ENCODE measurements at places on chromosomes 12 and 14.
A peak's percentile ranks its signal among the peaks of the same experiment; 100 is the strongest.

DNA sequence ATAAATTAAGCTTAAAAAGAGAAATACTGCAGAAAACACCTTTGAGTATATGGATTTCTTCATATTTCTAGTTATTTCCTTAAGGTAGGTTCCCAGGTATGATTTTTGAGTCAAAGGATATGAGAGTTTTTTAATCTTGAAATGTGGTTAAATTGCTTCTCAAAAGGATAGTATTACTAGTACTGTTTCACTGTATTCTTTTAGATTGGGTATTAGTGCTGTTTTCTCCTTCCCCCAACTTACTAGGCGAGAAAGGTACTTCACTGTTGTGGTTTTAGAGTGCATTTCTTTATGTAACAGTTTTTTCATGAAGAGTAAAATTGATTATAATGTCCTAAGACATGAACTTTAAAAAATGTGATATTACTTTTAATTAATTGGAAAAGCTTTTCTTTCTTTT lies 13.5 kb downstream of the FRS2 start:
- DNase-seq, result no peak

DNA sequence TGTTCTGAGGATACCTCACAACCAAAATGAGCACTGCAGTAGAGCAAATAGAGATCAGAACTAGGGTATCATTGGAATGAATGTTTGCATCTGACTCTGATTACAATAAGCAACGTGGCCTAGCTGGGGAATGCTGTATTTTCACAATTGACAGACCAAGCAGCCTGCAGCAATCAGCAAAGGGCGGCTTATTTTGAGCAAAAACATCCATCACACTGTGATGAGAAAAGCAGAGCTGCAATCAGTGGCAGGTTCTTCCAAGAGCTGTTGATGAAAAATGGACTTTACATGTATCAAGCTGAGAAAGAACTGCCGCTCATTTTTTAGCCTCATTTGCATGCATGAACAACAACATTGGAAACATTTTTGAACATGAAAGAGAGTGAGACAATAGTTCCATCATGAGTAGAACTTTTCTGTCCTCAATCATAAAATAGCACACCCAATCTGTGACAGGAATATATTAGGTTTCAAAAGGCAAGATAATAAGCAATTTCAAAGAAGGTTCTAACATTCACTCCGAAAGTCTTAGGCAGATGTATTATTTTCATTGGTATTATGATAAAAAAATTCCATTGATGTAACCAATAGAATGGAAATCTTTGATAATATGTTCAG lies 249.7 kb upstream of the FBXO33 start:
- DNase-seq, result no peak

DNA sequence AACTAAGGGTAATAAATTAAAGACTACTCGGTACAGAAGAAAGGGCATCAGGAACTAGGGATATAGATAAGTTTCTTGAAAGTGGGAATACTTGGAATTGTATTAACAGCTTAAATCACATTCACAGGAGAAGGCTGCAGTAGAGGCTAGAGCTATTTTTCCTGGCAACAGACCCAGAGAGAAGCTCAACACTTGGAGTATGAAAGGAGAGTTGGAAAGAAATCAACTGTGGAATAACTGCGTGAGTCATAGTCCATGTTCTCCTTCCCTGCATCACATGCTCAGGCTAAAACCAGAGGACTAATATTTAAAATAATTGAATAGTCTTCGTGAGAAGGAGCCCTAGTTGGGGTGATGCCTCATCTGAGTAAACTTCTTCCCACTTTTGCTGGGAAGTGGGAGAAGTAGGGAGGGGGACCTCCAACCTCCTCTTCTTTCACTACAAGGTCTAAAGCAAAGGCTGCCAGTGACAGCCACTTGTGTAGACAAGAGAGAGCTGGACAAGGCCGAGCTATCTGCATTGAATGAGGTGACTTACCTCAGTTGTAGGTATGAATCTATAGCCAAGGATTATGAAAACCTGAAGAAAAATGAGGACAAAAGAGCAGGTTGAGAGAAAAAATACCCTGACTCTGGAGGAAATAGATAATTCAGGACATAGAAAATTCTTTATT lies 32.7 kb downstream of the DYRK2 start:
- no peak for DNase-seq

- DNase-seq, result peak; percentile 42
Observed at GRCh38 chr14:103391048-103391447, 5.8 kb downstream of the MARK3 start.

DNA sequence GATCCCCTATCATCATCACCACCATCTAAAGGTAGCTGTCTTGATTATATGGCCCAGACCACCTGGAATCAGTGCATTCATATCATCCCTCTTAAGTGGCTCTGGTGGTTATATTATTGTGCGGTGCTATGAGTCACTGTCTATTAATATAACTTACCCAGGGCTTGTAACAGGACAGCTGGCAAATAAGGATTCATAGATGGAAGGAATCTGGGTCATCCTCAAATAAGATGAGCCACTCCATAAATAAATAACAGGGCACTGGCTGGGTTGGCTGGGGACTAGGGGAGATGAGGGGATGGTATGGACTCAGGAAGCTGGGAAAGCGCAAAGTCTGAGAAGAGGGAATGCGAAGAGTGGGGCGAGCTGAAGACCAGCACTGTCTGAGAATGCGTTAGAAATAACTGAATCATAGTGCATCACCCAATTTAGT lies 216.1 kb downstream of the NUAK1 start:
- no peak for DNase-seq

DNA sequence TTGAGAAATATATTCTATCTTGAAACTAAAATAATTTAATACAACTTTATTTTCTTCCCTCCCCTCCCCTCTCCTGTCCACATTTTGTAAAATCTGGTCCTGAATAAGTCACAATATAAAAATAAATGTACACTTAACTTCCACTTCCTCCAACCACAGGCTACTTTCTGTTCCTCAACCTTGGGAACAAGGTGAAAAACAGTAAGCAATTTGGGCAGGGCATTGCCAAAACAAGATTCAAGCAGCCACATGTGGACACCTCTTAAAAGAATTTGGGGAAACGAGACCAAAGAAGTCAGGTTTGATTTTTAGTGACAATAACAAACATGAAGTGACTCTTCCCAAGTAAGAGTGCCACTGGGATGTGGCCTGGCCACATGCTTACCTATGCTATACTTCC lies 115.7 kb downstream of the PTPRQ start:
- DNase-seq, result no peak

DNA sequence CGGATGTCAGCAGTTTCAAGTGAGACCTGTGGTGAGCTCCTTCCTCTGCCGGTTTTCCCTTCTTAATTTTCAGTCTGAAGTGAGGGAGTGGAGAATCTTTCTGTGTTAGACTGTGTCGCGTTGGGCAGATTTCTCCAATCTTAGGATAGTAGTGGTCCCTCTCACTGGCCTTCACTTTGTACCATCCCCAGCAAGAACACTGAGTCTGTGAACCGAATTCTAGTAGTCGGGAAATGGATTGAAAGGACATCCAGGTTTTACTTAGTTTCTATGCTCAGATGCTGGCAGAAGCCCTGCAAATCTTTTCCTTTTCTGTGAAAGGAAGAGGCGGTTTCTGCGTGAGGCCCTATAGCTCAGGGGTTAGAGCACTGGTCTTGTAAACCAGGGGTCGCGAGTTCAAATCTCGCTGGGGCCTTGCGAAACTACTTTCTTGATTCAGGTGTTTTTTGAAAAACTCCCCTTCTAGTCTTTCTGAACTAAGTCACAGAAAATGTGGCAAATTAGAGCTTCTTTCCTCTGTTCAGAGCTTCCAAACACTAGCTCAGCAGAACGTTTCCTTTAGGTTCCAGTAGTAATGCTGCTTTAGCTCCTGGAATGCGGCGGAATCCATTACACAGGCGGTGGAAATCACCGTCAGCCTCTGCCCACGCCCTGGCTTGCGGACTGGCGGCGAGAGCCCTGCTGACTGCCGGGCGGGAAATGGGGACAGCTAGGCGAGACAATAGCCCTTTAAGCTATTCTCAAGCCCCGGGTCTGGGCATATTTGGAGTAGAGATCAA lies 2.8 kb upstream of the RNASE4 start:
- DNase-seq, result peak; percentile 85

- DNase-seq, result no peak
Observed at GRCh38 chr12:57196439-57196838, 20.2 kb upstream of the NXPH4 start.

GRCh38 chr12:27709932-27710591 lies 570 bp upstream of the MRPS35 start:
- peak; percentile 51 for DNase-seq

- no peak for DNase-seq
Observed at GRCh38 chr12:97681612-97682504, 219.3 kb downstream of the RMST start.

DNA sequence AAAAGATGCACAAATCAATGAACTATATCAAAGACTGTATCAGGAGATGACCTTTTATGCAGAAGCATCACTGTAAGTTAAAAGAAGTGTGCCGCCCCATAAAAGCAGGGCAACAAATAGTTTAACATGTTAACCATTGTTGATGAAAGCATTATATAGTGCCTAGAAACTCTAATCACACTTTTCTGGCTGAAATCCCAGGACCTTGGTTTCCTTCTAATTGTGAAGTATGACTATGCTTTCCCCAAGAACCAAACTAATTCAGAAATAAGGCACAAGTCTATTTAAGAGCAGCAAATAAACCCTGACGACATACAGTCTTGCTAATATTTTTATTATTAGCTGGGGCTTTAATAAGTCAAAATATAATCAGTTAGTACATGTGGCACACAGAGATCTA lies 21.7 kb downstream of the RACGAP1 start:
- no peak for DNase-seq

DNA sequence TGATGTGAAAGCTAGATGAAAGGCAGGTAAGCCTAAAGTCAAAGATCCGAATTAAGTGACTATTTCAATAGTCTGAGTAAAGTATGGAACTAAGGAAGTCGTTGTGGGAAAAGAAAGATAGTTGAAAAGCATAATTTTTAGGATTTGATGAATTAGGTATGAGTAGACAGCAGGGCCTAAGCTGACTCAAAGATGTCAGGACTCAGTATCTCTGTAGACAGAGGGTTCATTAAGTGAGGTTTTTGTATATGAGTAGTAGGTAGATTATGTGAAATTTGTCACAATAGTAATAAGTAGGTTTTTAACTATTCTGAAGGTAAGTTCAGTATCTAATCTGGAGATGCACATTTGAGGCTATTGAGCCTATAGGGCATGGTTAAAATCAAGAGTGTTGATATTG lies 196.4 kb downstream of the RASSF9 start:
- no peak for DNase-seq

DNA sequence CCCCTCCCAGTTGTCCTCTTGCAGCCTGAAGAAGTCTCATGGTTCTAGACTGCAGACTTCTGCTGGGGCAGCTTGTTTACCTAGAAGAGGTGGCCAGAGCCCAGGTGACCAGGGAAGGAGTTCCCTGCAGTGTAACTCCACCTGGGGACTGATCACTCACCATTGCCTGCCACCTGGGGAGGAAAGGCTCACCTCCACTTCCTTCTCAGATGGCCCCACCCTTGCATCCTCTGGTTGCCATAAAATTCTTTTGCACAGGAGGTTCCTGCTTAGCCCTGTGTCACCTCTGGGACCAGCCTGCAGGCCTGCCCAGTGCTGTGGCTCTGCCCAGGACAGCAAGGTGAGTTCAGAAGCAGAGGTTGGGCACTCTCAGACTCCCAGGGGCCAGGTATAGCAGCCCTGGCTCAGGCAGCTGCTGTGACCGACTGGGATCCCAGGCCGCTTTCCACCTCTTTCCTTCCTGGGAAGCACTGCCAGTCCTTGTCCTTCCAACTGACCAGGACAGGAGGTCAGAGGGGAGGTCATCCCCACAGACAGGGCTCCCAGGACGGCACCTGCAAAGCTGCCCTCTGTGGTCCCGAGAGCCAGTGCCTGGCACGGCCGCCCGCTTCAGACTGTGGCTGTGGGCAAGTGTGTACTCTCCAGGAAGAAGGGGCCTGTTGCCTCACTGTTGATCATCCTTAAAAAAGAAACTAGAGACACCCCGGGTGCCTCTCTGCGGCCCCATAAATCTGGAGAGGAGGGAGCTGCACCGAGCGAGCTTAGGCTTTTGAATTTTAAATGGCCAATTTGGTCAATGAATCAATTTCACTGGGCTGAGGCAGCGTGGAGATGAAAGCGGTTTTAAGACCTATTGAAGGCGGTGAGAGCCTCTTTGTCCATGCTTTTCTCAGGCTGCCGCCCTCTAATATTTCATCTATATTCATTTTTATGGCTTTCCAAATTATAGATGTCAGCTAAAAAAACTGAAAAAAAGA lies 79.5 kb upstream of the C14orf180 start:
- DNase-seq, result no peak

DNA sequence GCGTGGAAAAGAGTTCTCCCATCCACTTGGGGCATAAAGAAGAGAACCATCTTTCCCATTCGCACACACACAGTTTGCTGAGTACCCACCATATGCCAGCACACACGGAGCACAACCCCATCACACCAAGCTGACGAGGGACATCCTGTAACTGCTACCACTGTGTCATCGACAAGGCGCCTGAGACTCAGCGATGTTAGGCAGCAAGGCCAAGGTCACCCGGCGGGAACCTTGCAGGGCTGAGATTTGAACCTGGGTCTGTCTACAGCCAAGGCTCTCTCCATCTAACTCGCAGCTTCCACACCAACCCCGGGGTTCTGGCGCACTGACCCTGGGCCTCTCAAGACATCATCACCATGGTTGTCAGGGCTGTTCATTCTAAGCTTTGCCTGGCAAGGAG lies 60.0 kb downstream of the CCDC85C start:
- DNase-seq, result no peak

GRCh38 chr14:87049950-87050349 lies 943.0 kb downstream of the GALC start:
- DNase-seq, result peak; percentile 21
